ENCODE measurements at places on chromosomes 7 and 10. TPM values are rescaled to one million over a fixed set of nuclear protein-coding genes. Genes with fewer than 3 reads are reported as not detected.

- H3K4me1 ChIP-seq, result no peaks in the 10 kb centered on the region
- no peaks in the 10 kb centered on the region for H3K36me3 ChIP-seq
- no peaks in the 10 kb centered on the region for H3K27me3 ChIP-seq
- DNase-seq, result no peak
- no peak overlapping the region for H3K4me3 ChIP-seq
- H3K27ac ChIP-seq, result no peak overlapping the region
These were observed 462.0 kb downstream of the GRM8 start for GRCh38 chr7:126790763-126791162.

DNA sequence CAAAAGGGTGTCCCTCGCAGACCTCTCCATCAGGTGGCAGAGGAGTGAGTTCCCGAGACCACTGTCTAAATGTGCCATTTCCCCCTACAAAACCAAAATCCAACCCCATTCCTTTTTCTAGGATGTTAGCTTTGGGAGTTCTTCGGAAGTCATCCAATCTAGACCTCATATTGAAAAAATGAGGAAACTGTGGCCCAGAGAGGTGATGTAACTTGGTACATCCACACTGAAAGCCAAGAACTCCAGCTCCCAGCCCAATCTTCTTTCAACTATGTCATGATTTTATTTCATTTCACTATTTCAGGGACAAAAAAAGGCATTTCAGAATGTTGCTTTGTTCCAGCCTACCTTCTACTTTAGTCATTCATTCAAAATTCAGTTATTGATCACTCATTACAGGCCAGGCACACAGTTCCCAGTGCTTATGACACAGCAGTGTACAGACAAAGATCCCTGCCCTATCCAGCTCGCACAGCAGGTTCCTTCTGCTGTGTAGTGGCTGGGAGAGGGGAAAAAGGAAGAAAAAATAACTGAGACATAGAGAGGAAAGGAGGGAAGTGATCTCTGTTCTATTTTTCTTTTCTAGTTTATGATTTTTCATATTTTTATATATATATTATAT, 35.8 kb downstream of the SCRN1 start:
- H3K27me3 ChIP-seq, result no peaks in the 10 kb centered on the region
- no peak overlapping the region for H3K27ac ChIP-seq

The CDK6 gene
- polyA plus RNA-seq, result 44.3 TPM

The ECHS1 gene
- 171 TPM for polyA plus RNA-seq

GRCh38 chr7:123131961-123132360, 67.8 kb downstream of the SLC13A1 start:
- H3K27ac ChIP-seq, result no peak overlapping the region
- H3K27me3 ChIP-seq, result no peaks in the 10 kb centered on the region
- no peak for DNase-seq
- H3K4me1 ChIP-seq, result no peaks in the 10 kb centered on the region

GRCh38 chr10:43260117-43260761, 6.6 kb downstream of the RASGEF1A start:
- no peaks in the 10 kb centered on the region for H3K4me1 ChIP-seq
- no peak overlapping the region for H3K27ac ChIP-seq
- no peak overlapping the region for H3K4me3 ChIP-seq
- H3K36me3 ChIP-seq, result no peaks in the 10 kb centered on the region
- 0 out of 2 replicates have a peak, but pooled peaks cover under 1% of the 10 kb centered on the region for H3K27me3 ChIP-seq

DNA sequence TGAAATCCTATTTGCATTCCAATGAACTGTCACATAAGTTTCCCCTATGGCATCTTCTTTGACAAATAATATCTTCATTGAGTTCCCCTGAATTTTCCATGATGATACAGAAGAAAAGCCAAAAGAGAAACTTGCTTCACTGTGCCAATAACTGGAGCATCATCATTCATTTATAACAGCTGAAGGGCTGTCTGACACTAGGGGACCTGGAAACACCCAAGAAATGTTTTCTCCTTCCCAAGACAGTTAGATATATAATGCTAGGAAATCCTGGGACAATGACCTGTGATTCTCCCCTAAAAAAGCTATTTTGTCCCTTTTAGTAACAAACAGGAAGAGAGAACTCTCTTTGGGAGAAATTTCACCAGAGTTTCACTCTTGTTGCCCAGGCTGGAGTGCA, 133.6 kb downstream of the SEMA3C start:
- H3K27me3 ChIP-seq, result no peaks in the 10 kb centered on the region
- no peak overlapping the region for H3K4me3 ChIP-seq
- no peak overlapping the region for H3K27ac ChIP-seq
- no peaks in the 10 kb centered on the region for H3K4me1 ChIP-seq

GRCh38 chr10:124739986-124740368, 4.2 kb downstream of the FAM53B start:
- H3K4me3 ChIP-seq, result peak overlapping the region; percentile 84
- no peak for DNase-seq
- no peaks in the 10 kb centered on the region for H3K36me3 ChIP-seq

The RADIL gene
- polyA plus RNA-seq, result not detected

GRCh38 chr7:124934841-124935240, 5.2 kb upstream of the POT1 start:
- no peaks in the 10 kb centered on the region for H3K36me3 ChIP-seq
- H3K4me1 ChIP-seq, result no peaks in the 10 kb centered on the region
- no peak for DNase-seq
- H3K27ac ChIP-seq, result no peak overlapping the region
- H3K4me3 ChIP-seq, result no peak overlapping the region
- no peaks in the 10 kb centered on the region for H3K27me3 ChIP-seq

The UFSP1 gene
- polyA plus RNA-seq, result 4.0 TPM

- no peaks in the 10 kb centered on the region for H3K36me3 ChIP-seq
- H3K27me3 ChIP-seq, result no peaks in the 10 kb centered on the region
- peaks cover 12% of the 10 kb centered on the region for H3K4me1 ChIP-seq
- no peak for DNase-seq
- H3K27ac ChIP-seq, result no peak overlapping the region
- no peak overlapping the region for H3K4me3 ChIP-seq
These were observed 79.6 kb downstream of the SH3PXD2A start for GRCh38 chr10:103775776-103776175.

The NRCAM gene
- polyA plus RNA-seq, result 0.92 TPM

GRCh38 chr7:90850471-90850870, 254.3 kb downstream of the CDK14 start:
- H3K4me1 ChIP-seq, result no peaks in the 10 kb centered on the region
- no peak overlapping the region for H3K4me3 ChIP-seq
- DNase-seq, result no peak
- no peaks in the 10 kb centered on the region for H3K36me3 ChIP-seq
- H3K27me3 ChIP-seq, result no peaks in the 10 kb centered on the region

DNA sequence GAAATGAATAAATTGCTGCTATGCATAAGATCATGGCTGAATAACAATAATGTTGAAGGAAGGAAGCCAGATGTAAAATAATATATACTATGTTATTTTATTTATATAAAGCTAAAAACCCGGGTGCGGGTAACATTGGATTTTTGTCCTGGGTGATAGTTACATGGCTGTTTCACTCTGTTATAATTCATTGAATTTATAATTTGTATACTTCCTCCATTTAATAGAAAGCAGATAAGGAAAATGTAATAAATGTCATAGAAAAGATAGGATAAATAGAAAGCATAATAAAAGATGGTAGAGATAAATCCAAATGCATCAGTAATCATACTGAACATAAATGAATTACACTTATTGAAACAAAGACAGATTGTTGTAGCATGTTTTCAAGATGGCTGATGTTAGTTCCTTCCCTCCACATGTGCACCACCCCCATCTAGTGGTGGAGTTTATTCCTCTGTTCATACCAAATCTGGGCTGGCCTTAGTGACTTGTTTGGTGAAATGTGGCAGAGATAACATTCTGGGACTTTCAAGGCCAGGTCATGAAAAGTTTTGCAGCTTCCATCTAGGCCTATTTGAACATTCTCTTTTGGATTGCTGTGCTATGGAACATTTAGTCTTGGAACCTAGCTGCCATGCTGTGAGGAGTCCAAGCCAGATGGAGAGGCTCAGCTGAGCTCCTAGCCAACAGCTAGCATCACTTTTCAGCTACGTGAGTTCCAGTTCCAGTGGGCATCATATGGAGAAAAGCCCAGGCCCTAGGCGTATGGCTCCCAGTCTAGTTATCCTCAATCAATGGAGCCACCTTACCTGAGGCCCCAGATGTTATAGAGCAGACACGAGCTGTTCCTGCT, 46.9 kb downstream of the AHCYL2 start:
- H3K27me3 ChIP-seq, result no peaks in the 10 kb centered on the region
- H3K4me3 ChIP-seq, result no peak overlapping the region
- H3K27ac ChIP-seq, result no peak overlapping the region
- H3K36me3 ChIP-seq, result no peaks in the 10 kb centered on the region

DNA sequence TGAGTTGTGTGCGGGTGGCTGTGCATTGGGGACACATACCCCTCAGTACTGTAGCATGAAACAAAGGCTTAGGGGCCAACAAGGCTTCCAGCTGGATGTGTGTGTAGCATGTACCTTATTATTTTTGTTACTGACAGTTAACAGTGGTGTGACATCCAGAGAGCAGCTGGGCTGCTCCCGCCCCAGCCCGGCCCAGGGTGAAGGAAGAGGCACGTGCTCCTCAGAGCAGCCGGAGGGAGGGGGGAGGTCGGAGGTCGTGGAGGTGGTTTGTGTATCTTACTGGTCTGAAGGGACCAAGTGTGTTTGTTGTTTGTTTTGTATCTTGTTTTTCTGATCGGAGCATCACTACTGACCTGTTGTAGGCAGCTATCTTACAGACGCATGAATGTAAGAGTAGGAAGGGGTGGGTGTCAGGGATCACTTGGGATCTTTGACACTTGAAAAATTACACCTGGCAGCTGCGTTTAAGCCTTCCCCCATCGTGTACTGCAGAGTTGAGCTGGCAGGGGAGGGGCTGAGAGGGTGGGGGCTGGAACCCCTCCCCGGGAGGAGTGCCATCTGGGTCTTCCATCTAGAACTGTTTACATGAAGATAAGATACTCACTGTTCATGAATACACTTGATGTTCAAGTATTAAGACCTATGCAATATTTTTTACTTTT, 1.8 kb downstream of the DDIT4 start:
- no peak for DNase-seq
- peaks cover 2% of the 10 kb centered on the region for H3K36me3 ChIP-seq
- H3K27ac ChIP-seq, result peak overlapping the region; percentile 96
- peaks cover 12% of the 10 kb centered on the region for H3K4me1 ChIP-seq

DNA sequence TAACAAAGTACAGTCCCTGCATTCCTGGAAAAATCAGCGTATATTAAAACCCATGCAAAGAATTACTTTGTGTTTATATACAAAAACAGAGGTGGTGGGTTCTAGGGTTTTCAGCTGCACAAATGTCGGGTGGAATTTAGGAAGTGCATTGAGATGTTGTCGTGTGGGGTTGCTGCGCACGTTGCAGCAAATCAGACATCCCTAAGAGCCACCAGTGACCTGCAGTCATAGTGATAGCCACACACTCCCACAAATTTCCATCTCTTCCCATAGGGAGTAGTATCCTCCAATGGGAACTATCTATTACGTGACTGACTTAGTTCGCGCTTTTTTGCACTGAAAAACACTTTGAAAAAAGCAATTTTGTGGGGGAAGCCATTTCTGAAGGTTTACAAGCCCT, 375.2 kb upstream of the GALNT17 start:
- no peak overlapping the region for H3K27ac ChIP-seq
- peaks cover 28% of the 10 kb centered on the region for H3K4me1 ChIP-seq
- no peak for DNase-seq
- H3K27me3 ChIP-seq, result no peaks in the 10 kb centered on the region

DNA sequence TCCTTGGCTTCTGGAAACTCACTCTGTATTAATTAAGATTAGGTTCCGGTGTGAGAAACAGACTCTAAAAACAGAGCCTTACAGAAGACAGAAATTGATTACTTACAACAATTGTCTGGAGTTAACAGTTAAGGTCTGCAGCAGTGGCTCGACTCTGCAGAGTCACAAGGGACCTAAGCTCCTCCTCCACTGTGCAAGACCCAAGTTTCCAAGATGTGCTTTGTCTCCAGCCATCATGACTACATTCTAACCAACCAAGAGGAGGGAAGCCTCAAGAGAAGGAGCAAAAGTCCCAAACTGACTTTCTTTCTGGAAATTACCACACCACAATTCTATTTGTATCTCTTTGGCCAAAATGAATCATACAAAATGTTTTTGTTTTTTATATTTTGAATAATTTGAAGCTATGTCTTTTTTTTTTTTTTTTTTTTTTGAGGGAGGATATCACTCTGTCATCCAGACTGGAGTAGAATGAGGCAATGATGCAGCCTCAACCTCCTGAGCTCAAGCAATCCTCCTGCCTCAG, 14.2 kb upstream of the ODAD2 start:
- no peaks in the 10 kb centered on the region for H3K4me1 ChIP-seq
- no peaks in the 10 kb centered on the region for H3K27me3 ChIP-seq
- no peak overlapping the region for H3K4me3 ChIP-seq
- no peaks in the 10 kb centered on the region for H3K36me3 ChIP-seq

The ARHGAP22 gene
- 0.56 TPM for polyA plus RNA-seq

- H3K27me3 ChIP-seq, result no peaks in the 10 kb centered on the region
- H3K4me3 ChIP-seq, result peak overlapping the region; percentile 34
- peaks cover 20% of the 10 kb centered on the region for H3K4me1 ChIP-seq
- no peaks in the 10 kb centered on the region for H3K36me3 ChIP-seq
- peak; percentile 94 for DNase-seq
These were observed 27.2 kb downstream of the ANKRD16 start for GRCh38 chr10:5862360-5862961.

The PLXNA4 gene
- not detected for polyA plus RNA-seq

DNA sequence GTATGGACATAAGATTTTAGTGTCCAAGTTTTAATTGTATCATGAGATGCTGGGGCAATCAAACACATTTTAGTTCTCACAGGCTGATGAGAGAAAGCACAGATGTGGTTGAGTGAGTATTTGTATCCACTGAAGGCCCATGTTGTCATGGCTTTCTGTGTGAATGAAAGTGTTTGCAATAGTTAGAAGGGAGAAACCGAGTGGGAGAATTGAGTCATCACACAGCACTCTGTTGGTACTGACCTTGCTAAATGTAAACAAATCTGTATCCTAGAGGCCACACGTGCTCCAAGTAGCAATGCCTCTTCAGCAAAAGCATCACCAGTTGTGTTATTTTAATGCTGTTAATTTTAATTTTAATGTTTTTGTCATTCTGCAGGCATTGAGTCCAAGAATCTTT, 121.2 kb downstream of the EMX2 start:
- H3K4me1 ChIP-seq, result peaks cover 8% of the 10 kb centered on the region
- H3K36me3 ChIP-seq, result no peaks in the 10 kb centered on the region
- H3K4me3 ChIP-seq, result no peak overlapping the region
- H3K27ac ChIP-seq, result no peak overlapping the region

Measured in GM12878 (cell line).